ENCODE measurements at places on chromosomes 3 and 15. TPM values are rescaled to one million over a fixed set of nuclear protein-coding genes. Genes with fewer than 3 reads are reported as not detected.

The GPR171 gene
- not detected for total RNA-seq

The ROBO2 gene
- 245 TPM for total RNA-seq

The KCNMB3 gene
- 2.0 TPM for total RNA-seq

The HYAL3 gene
- 3.7 TPM for total RNA-seq

The SERPINI2 gene
- total RNA-seq = 0.41 TPM

DNA sequence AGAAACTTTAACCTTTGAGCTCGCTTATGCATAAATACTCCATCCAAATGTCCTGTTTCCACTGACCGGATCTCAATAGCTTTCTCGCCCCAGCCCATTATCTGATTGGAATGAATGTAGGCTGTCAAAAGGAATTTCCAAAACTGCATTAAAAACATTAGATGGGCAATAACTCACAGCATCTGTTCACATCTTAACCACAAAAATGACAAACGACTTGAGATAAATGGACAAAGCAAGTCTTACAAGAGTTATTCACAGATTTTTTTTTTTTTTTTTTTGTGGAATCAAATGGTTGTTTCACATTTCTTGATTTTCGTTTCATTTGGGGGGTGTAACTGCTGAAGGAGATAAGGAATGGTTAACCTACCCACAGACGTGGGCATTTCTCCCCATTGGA is 39.7 kb upstream of the SLC2A2 start:
- DNase-seq = no peak

DNA sequence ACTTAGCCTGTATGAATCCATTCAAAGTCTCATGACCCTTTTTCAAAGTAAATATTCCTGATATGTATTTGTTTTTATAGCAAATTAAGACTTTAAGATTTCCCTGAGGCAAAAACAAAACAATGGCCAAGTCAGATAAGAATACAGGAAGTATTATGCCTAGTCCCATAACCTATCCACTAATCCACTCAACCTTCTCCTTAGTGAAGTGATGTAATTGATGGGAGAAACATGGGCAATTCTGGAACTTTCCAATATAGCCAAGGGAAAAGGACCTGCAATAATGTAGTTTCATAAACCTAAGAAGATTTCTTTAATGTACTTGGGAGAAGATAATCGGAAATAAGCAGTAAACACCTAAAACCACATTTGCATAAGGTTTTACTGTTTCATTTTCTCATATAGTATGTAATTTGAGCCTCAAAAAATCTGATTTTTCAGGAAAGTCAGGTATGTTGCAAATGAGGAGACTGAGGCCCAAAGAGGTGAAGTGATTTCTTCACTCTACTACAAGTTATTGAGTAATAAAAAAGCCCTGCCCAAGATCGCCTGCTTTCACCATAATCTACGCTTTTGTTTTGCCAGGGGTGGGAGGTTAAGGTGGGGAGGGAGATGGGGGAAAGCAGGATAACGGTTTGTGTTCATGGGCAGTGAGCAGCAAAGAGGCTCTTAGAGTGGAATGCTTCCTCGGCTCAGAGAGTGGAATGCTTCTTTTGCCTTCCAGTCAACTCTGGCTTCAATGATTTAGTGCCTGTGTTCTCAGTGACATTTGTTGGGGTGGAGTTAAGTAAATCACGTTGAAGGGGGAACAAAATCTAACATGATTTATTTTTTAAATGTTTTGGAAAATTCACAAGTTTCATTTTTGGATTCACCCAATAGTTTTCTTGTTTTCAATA is 95.0 kb upstream of the FNDC3B start:
- no peak for DNase-seq

DNA sequence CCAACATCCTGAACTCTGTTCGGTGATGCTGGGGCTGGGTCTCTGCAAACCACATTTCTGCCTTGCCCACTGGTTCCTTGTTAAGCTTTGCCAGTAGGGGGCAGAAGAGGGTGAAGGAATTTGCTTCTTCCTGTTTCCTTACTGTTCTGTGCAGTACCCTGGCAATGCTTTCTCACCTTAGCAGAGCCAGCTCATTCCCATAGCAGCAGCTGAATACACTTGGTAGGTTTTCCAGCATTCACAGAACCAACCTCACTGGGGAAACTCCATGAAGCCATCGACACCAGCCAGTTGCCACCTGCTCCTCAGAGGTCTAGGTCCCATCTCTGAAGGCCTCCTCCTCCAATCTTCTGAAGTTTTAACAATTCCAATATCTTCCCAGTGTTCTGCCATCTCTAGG is 308.4 kb downstream of the PDCD6IP start:
- no peak for DNase-seq

DNA sequence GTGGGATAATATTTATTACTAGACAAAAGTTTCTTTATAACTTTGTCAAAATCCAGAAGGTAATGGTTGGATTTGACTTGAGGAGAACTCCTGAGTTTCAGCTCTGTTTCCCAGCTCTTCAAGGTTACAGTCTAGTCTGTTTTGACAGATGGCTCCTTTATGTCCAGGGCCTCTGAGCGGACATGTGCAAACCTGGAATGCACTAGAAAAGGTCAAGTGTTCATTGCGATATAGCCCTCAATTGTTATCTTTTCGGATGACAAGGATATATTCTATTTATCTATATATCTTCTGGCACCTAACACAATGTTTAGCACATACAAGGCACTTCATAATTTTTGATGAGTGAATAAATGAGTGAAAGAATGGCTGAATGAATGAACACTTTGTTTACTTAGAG is 513.2 kb upstream of the GOLIM4 start:
- DNase-seq = no peak

- no peak for DNase-seq
Observed at GRCh38 chr3:14871456-14872200, 52.9 kb downstream of the FGD5 start.

- no peak for DNase-seq
Observed at GRCh38 chr3:161171113-161171512, 50.0 kb upstream of the NMD3 start.
